Fibroblast of lung (primary cell): ENCODE measurements at places on chromosomes 7 and 10. TPM values are rescaled to one million over a fixed set of nuclear protein-coding genes. Genes with fewer than 3 reads are reported as not detected.
A peak's percentile ranks its signal among the peaks of the same experiment; 100 is the strongest.

GPER1 gene
- 1.5 and 2.3 TPM in 2 replicates for total RNA-seq

- H3K36me3 ChIP-seq, result no peaks in the 10 kb centered on the region
- H3K4me3 ChIP-seq, result no peak overlapping the region
- no peak overlapping the region for H3K27ac ChIP-seq
- no peaks in the 10 kb centered on the region for H3K4me1 ChIP-seq
Measured at GRCh38 chr7:12373580-12374263, 29.9 kb downstream of the VWDE start.

DNA sequence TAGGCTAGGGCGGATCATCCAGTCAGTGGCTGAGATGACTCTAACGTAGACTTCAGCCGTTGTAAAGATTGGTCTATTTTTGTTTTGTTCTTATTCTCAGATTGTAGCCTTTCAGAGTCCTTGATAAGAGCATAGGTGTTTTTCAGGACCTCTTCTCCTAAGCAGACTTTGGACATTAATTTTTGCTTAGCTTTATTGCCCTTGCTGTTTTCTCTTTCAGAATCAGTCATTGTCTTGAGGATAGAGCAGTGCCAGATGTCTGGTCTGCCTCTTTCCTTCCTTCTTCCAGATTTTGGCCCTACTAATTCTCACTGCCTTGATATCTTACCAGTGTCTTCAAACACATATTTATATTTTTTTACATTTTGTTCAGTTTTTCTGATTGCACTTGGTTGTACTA lies 49.5 kb downstream of the C1GALT1 start:
- no peaks in the 10 kb centered on the region for H3K36me3 ChIP-seq
- no peaks in the 10 kb centered on the region for H3K27me3 ChIP-seq
- H3K4me1 ChIP-seq, result no peaks in the 10 kb centered on the region
- no peak overlapping the region for H3K4me3 ChIP-seq
- no peak overlapping the region for H3K27ac ChIP-seq
- DNase-seq, result no peak

HTR5A gene
- not detected in 2 replicates for total RNA-seq

GRCh38 chr7:128309976-128310375 lies 33.7 kb downstream of the RBM28 start:
- no peaks in the 10 kb centered on the region for H3K27me3 ChIP-seq
- no peak overlapping the region for H3K4me3 ChIP-seq
- DNase-seq, result no peak
- peaks cover 16% of the 10 kb centered on the region for H3K36me3 ChIP-seq

DNA sequence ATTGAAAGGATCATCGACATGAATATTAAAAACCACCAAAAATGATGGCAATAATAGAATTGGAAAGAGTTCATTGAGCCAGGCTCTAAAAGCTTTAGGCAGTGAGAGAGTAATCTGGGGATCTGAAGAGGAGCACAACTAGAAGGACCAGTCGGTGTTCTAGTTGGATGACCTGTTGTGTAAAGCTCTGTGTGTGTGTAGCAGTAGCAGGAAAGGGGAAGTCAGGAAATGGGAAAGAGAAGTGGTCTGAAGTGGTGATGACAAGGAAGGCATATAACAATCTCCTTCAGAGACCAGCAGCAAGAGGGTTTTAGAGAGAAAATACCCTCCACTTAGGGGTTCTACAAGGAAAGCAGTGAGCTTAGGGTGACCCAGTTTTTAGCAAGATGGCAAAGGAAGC lies 539.2 kb downstream of the HTR7 start:
- H3K4me3 ChIP-seq, result no peak overlapping the region
- H3K27me3 ChIP-seq, result no peaks in the 10 kb centered on the region
- H3K4me1 ChIP-seq, result peaks cover 14% of the 10 kb centered on the region
- H3K36me3 ChIP-seq, result no peaks in the 10 kb centered on the region
- H3K27ac ChIP-seq, result no peak overlapping the region

TFPI2 gene
- 1.5 and 14.4 TPM in 2 replicates for total RNA-seq

GRCh38 chr7:23426876-23427275 lies 43.4 kb downstream of the IGF2BP3 start:
- no peaks in the 10 kb centered on the region for H3K36me3 ChIP-seq
- H3K4me1 ChIP-seq, result no peaks in the 10 kb centered on the region
- no peaks in the 10 kb centered on the region for H3K27me3 ChIP-seq

PYROXD2 gene
- 12.8 and 16.0 TPM in 2 replicates for total RNA-seq

DNA sequence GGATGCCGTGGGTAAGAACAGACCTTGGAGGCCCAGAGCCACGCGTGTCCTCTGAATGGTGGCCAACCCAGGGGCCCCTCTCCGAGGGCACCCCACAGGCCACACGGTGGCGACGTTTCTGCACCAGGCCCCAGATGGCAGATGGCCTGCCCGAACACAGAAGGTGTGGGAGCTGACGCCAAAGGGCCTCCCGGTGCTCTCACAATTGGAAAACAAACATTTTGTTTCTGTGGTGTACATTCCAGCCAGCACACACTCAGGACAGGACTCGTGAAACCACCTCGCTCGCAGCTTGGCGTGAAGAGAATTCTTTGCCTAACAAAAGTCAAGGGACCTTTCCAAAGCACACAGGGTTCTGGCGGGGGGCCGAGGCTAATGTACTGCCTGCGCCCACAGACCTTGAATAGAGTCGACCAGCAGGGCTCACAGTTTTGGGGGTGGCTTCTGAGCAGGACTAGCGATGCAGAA lies 112.1 kb downstream of the FAM53B start:
- no peak overlapping the region for H3K27ac ChIP-seq
- no peaks in the 10 kb centered on the region for H3K4me1 ChIP-seq
- DNase-seq, result peak; percentile 29
- H3K36me3 ChIP-seq, result no peaks in the 10 kb centered on the region
- H3K4me3 ChIP-seq, result no peak overlapping the region

GRCh38 chr7:37526623-37527022 lies 78.0 kb upstream of the ELMO1 start:
- no peaks in the 10 kb centered on the region for H3K27me3 ChIP-seq
- H3K36me3 ChIP-seq, result no peaks in the 10 kb centered on the region
- H3K4me3 ChIP-seq, result no peak overlapping the region
- DNase-seq, result no peak
- H3K27ac ChIP-seq, result no peak overlapping the region
- no peaks in the 10 kb centered on the region for H3K4me1 ChIP-seq

NEBL gene
- total RNA-seq, result 0.33 and 1.3 TPM in 2 replicates

DNA sequence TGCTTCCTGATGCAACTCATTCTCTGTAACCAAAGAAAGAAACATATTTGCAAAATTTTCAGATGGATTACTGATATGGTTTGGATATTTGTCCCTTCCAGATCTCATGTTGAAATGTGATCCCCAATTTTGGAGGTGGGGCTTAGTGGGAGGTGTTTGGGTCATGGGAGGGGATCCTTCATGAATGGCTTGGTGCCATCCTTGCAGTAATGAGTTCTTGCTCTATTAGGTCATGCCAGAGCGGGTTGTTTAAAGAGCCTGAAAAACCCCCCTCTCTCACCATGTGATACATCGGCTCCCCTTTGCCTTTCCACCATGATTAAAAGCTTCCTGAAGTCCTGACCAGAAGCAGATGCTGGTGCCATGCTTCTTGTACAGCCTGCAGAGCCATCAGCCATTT lies 43.8 kb upstream of the PRKG1 start:
- H3K36me3 ChIP-seq, result no peaks in the 10 kb centered on the region
- no peak overlapping the region for H3K27ac ChIP-seq
- no peaks in the 10 kb centered on the region for H3K27me3 ChIP-seq
- DNase-seq, result no peak
- H3K4me3 ChIP-seq, result no peak overlapping the region
- no peaks in the 10 kb centered on the region for H3K4me1 ChIP-seq

DNA sequence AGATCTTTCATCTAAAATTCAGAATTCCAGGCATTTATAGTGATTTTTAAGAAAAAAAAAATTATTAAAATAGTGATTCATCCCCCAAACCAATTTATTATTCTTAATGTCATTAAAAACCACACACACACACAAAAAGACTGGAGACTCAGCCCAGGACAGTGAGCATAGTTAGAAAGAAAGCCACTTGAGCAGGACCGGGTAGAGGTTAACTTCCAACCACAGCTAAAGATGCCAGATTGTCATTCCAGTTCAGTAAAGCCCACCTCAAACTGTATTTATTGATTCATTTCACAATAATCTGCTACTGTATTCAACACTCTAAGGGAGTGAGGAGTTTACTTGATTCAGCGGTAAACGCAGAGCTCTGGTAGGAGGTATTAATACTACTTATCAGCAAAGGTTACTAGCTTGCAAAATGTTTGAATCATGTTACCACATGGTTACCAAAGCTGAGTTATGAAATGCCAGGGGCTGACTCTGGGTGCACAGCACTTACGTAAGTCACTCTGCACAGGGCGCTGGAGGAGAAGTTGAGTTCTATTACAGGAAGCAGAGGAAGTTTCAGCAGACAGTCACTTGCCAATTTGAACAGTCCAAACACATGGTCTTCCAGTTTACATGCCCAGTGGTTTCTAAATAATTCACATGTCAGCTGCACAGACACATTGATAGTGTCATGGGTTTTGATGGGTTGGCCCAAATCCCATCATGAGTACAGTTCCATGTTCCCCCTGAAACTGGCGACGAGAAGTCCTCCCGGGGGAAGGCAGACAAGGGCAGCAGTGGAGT lies 64.6 kb downstream of the KLF6 start:
- H3K36me3 ChIP-seq, result no peaks in the 10 kb centered on the region
- H3K27ac ChIP-seq, result no peak overlapping the region
- peak; percentile 89 for DNase-seq
- peaks cover 2% of the 10 kb centered on the region for H3K4me1 ChIP-seq

- no peak overlapping the region for H3K27ac ChIP-seq
- DNase-seq, result peak; percentile 89
- H3K4me3 ChIP-seq, result no peak overlapping the region
- peaks cover 4% of the 10 kb centered on the region for H3K4me1 ChIP-seq
- H3K36me3 ChIP-seq, result no peaks in the 10 kb centered on the region
Measured at GRCh38 chr10:18610517-18610916, 40.9 kb downstream of the NSUN6 start.

- H3K4me3 ChIP-seq, result peak overlapping the region; percentile 89
- no peaks in the 10 kb centered on the region for H3K27me3 ChIP-seq
- DNase-seq, result no peak
- H3K4me1 ChIP-seq, result peaks cover 2% of the 10 kb centered on the region
- H3K27ac ChIP-seq, result no peak overlapping the region
Measured at GRCh38 chr7:151629713-151630272, 110.1 kb upstream of the RHEB start.

NPC1L1 gene
- total RNA-seq, result under 0.01 TPM in 2 replicates

DNA sequence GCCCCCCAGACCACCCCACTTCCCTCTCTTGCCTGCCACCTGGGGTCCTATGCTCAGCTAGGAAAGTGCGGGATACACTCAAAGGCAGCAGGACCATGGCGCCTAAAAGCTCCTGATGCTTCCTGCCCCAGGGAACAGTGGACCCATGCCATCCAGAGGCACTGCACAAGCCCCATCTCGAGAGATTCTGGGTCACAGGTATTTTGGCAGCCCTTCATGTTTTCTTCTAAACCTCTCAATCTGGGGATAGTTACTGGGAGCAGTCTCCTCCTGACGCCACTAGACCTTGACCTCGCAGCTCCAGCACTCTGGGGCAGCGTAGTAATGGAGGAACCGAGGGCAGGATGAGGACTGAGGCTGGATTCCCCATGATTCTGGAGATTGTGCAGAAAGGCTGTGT lies 107.1 kb downstream of the GRK5 start:
- no peaks in the 10 kb centered on the region for H3K36me3 ChIP-seq
- no peaks in the 10 kb centered on the region for H3K27me3 ChIP-seq
- no peak overlapping the region for H3K4me3 ChIP-seq
- no peak for DNase-seq
- H3K27ac ChIP-seq, result peak overlapping the region; percentile 96
- H3K4me1 ChIP-seq, result peaks cover 39% of the 10 kb centered on the region

GRCh38 chr10:23478570-23478969 lies 39.7 kb downstream of the OTUD1 start:
- H3K4me1 ChIP-seq, result no peaks in the 10 kb centered on the region
- H3K27me3 ChIP-seq, result no peaks in the 10 kb centered on the region

CXCL12 gene
- 526 and 611 TPM in 2 replicates for total RNA-seq

DNA sequence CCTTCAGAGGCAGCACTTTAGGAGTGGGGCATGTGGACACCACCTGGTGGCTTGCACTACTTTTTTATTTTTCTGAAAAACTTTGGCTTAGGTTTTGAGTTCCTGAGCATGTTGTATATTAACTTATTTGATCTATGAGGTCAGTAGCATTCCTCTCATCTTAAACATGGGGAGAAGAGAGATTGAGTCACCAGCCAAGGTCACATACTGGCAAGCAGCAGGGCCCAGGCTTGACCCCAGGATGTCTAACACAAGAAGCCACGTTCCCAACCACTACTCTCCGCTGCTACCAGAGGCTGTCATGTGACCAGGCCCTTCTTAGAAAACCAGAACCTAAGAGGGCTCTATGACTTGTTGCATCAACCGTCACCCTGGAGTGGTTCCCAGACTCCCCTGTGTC lies 210.3 kb upstream of the GPR26 start:
- H3K36me3 ChIP-seq, result no peaks in the 10 kb centered on the region
- no peak overlapping the region for H3K4me3 ChIP-seq
- no peaks in the 10 kb centered on the region for H3K27me3 ChIP-seq
- H3K4me1 ChIP-seq, result no peaks in the 10 kb centered on the region
- no peak overlapping the region for H3K27ac ChIP-seq

SCRN1 gene
- 86.5 and 142 TPM in 2 replicates for total RNA-seq

- no peak overlapping the region for H3K27ac ChIP-seq
- H3K27me3 ChIP-seq, result peaks cover 7% of the 10 kb centered on the region
- no peak for DNase-seq
- no peaks in the 10 kb centered on the region for H3K4me1 ChIP-seq
- H3K4me3 ChIP-seq, result no peak overlapping the region
Measured at GRCh38 chr7:99255463-99255862, 17.2 kb upstream of the MYH16 start.

DNA sequence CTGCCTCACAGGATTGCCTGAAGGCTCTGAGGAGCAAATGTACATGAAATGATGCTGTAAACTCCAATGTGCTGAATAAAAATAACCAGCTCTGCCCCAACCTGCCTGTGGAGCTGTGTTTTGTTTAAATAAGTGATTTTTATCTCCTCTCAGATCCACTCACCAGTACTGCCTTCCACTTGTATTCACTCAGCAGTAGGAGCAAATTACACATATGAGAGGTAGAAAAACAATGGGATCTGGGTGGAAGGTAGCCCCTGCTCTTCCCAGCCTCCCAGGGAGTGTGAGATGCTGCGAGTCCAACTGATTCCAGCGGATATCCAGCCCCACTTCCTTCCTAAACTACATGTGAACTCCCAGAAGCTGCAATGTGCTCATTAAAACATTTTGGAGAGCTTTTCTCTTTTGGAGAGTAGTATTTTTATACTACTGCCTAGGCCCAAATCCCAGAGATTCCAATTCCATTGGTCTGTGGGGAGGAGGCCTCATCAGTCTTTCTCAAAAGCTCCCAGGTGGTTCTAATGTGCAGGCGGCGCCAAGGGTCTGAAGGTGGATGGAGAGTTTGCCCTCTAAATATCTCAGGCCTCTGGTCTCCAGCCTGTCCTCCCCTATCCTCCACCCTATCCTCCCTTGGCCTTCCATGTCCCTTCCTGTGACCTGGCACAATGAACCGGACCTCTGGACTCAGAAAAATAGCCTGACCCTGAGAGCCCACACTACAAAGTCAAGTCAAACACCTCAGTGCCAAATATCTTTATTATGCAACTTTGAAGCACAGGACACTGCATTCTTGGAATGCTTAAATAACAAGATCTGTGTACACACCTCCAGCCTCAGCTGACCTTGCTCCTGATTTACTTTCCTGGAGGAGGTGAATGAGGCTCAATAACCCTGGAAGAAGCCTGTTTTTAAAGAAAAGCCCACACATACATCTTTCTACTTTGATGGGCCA lies 46.2 kb downstream of the CPVL start:
- H3K36me3 ChIP-seq, result no peaks in the 10 kb centered on the region
- no peaks in the 10 kb centered on the region for H3K4me1 ChIP-seq
- no peak overlapping the region for H3K27ac ChIP-seq
- H3K27me3 ChIP-seq, result no peaks in the 10 kb centered on the region

POLR3A gene
- 14.1 and 16.8 TPM in 2 replicates for total RNA-seq

LSM5 gene
- total RNA-seq, result 13.6 and 23.0 TPM in 2 replicates

GRCh38 chr10:121598263-121599249 lies at the start of gene FGFR2:
FGFR2 (minus strand) TSS chr10:121598444; CDS start chr10:121593817, 4,627 bp downstream.
- H3K4me3 ChIP-seq, result no peak within 1 kb of the TSS
- no peaks in the 10 kb centered on the region for H3K4me1 ChIP-seq
- DNase-seq, result peak; percentile 44
- no peak within 1 kb of the TSS for H3K27ac ChIP-seq
- H3K36me3 ChIP-seq, result no peaks in the 10 kb centered on the region
- H3K27me3 ChIP-seq, result peaks cover 16% of the 10 kb centered on the region
